ENCODE measurements at places on chromosomes 7 and 10.

DNA sequence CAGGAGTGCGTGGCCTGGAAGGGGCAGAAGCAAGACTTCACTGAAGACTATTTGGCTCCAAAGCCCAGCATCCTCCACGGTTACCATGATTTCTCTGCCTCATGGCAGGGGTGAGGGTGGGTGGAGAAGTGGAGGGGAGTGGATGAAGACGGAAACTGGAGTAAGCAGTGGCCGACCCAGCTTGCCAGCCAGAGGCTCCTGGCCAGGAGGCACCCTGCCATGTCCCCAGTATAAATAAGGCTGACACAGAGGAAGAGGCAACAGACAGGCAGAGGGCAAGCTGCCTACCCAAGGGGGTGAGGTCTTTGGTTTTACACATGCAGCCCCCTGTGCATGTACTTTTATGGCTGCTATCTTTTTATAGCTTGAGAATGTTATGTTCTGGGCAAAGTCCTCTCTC lies 102.6 kb upstream of the TBX20 start:
- DNase-seq = no peak

GRCh38 chr10:60962946-60963345 lies 19.0 kb upstream of the RHOBTB1 start:
- no peak for DNase-seq

DNA sequence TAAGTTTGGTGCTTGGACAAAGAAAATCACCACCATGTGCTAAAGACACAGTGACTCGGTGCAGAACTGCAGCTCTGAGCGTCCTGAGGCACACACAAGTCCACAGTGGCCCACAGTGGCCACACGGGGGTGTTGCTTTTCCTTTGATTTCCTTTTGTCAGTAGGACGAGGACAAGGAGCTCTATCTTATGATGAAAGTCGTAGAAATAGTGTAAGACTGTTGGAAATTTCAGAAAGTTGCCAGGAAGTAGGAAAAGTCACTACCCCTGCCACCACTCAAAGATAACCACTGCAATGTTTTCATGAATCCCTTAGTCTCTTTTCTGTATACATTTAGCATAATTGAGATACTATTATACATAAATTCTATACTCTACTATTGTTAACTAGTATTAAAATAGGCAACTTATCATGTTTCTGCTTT lies 146.0 kb downstream of the TNS3 start:
- no peak for DNase-seq

- no peak for DNase-seq
These were observed 124.4 kb downstream of the CCDC3 start for GRCh38 chr10:12877150-12877549.
